ENCODE measurements at places on chromosomes 11 and 22.

DNA sequence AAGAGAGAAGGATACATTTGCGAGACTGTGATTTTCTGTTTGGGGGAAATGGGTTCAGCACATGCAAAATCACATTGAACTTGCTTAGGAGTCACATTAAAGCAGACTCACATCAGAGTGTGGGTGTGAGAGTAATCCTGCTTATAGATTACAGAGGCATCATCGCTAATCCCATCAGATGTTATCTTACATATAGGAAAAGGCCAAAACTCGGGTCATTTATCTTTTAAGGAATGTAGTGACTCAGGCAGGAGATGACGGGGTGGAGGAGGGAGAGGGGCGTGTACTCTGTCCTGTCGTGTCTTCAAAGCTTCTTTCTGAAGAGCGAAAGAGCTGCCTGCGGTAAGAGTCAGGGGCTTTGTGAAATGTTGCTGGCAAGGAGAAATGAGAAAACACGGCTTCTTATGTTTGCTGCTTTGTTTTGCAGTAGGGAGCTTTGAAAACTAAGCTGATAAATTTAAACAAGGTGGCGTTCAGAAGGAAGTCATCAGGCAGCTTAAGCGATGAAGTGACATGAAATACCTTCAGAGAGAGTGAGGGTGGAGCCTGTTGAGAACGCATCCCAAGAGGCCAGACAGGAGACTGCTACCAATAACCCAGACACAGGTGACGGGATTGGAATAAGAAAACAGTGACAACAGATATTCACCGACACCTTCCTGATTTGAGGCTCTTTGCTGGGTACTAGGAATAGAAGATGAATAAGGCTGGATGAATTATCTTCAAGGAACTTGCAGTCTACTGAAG lies 2.2 kb upstream of the C11orf16 start:
- peak; percentile 62 for DNase-seq

DNA sequence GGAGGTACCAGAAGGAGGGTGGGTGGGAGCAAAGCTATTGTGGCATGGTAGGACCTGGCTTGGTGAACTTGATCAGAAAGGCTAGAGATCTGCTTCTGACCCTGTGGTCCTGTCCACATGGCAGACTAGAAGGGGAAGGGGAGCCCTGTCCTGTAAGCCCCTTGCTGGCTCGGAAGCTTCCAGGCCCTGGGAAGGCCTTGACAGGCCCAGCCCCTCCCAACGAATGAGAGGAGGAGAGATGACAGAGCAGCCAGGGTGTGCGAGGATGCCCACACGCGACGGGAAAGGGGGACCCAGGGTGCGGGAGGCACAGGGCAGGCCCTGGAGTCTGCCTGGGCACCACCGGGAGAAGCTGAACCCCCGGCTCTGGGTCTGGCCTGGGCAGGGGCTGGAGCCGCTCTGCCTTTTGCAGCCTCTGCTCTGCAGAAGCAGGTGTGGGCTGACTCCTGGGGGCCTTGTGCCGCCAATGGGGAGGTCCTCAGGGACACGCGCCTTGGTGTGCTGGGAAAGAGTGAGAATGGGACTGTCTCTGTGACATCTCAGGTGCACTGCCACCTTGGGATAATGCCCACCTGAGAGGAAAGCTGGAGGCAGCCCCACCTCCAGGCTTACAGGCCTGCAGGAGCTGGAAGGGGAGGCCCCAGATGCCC lies 1447.5 kb downstream of the BRD1 start:
- no peak for DNase-seq

GRCh38 chr22:19815823-19816290 lies 38.8 kb downstream of the GNB1L start:
- DNase-seq: no peak

- no peak for DNase-seq
Measured at GRCh38 chr11:9126636-9127035, 35.2 kb upstream of the SCUBE2 start.

All from HFFc6 (cell line).